NCI-H2171 (cell line): ENCODE measurements at places on chromosomes 16 and 17.
A peak's percentile ranks its signal among the peaks of the same experiment; 100 is the strongest.

- no peak for DNase-seq
These were observed 60.1 kb upstream of the WSB1 start for GRCh38 chr17:27233776-27234175.

GRCh38 chr17:76752006-76752405 lies 14.1 kb downstream of the MFSD11 start:
- no peak for DNase-seq

GRCh38 chr17:48127371-48128051 lies 19.9 kb downstream of the SNX11 start:
- no peak for DNase-seq

- peak; percentile 51 for DNase-seq
These were observed 2.8 kb upstream of the SMIM36 start for GRCh38 chr17:55513885-55514590.

DNA sequence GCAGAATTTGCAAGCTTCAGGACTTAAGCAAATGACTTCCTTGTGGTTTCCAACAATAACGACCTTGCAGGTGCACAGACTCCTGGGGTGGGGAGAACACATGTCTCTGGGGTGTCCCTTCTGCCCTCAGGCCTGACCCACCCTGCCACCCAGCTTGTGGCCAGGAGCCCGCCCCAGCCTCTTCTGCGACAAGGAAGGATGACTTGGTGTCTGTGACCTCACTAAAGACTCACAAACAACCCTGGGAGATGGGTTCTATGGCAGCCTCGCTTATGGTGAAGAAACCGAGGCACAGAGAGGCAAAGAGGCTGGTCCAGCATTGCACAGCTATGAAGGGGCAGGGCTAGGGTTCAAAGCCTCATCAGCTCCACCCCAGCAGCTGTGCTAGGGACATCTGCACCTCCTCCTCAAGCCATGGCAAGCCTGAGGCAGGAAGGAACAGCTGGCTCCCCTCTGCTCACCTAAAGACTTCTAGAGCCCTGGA lies 2.6 kb downstream of the ATP2A3 start:
- DNase-seq, result peak; percentile 80

GRCh38 chr17:50758989-50759544 lies 8.3 kb downstream of the ANKRD40CL start:
- no peak for DNase-seq

- no peak for DNase-seq
These were observed 490 bp downstream of the GID4 start for GRCh38 chr17:18039535-18040260.

DNA sequence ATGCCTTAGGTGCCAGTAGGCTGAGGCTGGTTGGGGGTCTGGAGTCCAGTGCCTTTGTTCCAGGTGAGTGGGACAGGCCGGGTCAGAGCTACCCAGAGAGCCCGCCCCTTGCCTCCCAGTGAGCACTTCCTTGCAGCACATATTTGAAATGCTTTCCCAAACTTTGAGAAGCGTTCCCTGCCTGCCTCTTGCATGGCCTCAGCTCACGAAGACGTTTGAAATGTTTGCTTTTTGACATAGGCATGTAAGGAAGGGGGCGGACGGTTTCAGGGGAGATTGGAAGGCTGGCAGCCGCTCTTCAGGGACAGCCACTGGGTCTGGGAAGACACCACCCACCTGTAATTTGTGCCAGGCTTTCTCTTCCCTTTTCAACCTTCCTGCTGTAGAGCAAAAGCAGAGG lies 5.1 kb upstream of the FOXL1 start:
- no peak for DNase-seq

DNA sequence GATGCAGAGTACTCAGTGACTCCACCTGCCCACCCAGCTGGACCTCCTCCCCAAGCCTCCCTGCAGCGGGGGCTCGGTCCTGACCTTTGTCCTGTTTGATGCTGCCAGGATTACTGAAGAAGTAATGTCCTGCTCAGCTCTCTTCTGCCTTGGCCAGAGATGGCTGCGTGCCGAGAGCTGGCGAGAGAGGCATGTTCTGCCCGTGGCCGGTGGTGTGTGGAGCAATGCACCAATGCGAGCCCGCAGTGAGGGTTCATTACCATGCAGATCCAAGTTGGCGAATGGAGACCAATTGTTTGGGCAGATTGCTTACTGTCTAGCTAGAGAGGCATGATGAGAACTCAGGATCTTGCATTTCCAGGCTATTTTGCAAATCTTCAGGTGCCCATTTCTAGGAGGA lies 248.9 kb downstream of the ENGASE start:
- DNase-seq, result no peak

- no peak for DNase-seq
These were observed 83.8 kb downstream of the NETO2 start for GRCh38 chr16:47059991-47060390.

GRCh38 chr16:59192551-59193199 lies 458.6 kb upstream of the GOT2 start:
- no peak for DNase-seq

DNA sequence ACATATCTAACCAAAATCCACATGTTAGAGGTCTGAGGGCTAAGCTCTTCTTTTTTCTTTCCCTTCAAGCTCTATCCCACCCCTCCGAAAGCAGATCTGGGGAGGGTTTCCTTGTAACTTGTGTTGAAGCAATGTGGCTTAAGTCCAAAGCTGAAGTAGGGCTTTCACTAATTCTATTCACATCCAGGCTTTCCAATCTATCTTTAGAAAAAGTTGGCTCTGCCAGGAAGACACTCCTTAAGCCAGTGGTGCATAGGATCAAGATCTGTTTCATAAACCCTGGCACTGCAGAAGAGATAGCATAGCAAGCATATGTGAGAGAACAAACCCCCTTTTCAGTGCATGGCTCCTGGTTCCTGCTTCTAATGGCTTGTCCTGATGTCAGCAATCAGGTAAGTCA lies 34.9 kb upstream of the DHX40 start:
- no peak for DNase-seq

DNA sequence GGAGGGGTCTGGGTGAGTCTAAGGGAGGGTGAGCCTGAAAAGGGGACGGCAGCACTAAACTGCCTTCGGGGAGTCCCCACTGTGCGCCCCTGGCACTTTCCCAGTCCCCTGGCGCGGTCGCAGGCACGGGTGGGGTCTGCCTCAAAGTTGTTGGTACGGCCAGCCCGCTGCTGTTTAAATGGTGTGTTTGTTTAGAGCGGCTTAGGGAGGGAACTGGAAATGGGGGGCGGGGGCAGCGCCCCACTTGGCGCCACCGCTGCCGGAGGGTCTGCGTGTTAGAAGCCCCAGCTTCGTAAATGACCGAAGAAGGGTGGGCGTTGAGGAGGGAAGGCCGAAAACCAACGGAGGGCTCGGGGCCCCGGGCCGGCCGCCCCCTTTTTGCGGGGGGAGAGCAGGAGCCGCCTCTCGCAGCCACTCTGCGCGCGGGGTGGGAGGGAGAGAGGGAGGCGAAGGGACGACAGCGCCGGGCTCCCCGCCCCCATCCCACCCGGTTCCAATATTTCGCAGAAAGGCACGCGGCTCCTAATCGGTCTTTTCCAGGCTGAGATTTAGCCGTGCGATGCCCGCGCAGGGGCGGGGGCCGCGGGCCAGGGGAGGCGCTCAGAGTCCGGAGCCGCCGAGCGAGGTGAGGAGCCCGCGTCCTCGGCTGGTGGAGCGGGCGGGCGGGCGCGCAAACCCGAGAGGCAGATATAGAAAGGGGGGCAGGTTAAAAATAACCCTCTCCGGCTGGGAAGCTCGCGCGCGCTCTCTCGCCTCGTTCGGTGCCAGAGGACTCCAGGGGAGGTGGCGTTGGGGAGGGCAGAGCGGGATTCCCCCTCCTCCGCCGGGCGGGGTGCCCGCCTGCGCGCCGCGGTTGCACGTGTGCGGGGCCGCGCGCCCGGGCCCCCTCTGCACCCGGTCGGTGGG lies 54.9 kb downstream of the SREBF1 start:
- peak; percentile 79 for DNase-seq

- no peak for DNase-seq
These were observed 57.5 kb downstream of the CYB5B start for GRCh38 chr16:69481901-69482341.

GRCh38 chr16:88967830-88968588 lies 9.0 kb downstream of the CBFA2T3 start:
- DNase-seq, result no peak

DNA sequence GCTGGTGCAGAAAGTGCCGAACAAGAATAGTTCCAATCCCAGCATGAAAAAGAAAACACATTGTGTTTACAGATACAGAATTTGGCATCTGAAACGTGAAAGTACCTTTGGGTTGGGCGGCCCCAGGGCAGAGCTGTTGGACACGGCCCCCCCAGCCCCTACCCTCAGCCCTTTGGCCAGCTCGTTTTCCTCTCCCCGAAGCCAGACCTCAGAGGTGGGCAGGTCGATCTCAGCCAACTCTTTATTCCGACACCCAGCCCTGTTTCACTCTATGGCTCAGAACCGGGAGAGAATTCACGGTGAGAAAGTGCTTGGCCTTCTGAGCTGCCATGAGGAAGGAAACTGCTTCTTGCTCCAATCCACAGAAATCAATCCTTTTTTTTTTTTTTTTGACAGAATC lies 11.3 kb downstream of the NTN1 start:
- no peak for DNase-seq
